PC-3 (cell line): ENCODE measurements at places on chromosomes 7 and 10. TPM values are rescaled to one million over a fixed set of nuclear protein-coding genes. Genes with fewer than 3 reads are reported as not detected.

GRCh38 chr7:80859272-80859970, 59.4 kb downstream of the SEMA3C start:
- DNase-seq: no peak

DNA sequence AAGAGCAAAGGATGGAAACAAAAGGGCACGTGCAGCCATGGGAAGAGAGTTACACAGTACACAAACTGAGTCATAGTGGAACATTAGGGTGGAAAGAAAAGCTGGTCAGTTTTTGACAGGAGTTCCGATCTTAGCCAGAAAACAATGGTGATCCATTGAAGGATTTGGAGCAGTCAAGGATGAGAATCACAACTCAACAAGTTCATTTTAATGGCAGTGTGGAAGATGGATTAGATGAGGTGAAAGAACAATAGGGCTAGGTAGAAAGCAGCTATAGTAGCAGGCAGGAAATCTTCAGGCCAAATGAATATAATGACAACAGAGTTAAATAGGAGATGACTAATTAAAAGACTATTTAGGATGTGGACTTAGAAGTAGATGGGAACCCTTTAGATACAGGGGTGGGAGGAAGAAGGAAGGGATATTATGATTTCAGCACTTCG, 136.3 kb downstream of the DOCK4 start:
- DNase-seq: peak; percentile 58

GRCh38 chr7:126529254-126529653, 723.5 kb downstream of the GRM8 start:
- no peak for DNase-seq

- DNase-seq: peak; percentile 67
Measured at GRCh38 chr10:122561212-122561611, 658 bp downstream of the DMBT1 start.

- peak; percentile 89 for DNase-seq
Measured at GRCh38 chr7:36032361-36032818, 120.7 kb upstream of the EEPD1 start.

GRCh38 chr10:121624836-121625486, 26.7 kb upstream of the FGFR2 start:
- no peak for DNase-seq

DNA sequence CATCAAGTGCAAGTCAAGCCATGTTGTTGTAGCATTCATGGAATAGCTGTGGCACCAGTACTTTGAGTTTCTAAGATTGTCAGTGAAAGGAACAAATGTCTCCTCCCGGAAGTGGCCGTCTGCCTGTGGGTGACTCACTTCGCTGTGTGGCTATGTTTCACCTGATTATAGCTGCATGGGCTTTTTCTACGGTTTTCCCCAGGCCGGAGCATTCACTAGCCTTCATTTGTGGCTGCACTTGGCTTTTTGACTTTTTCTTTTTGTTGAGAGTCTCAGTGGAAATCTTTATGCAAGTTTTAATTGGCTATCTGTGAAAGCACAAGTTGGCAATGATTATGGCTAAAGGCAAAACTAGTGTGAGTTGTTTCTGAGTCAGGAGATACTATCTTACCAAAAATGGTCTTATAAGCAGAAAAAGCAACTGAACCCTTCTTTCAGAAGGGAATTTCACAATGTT, 35.0 kb downstream of the SRI start:
- DNase-seq: peak; percentile 61

DNA sequence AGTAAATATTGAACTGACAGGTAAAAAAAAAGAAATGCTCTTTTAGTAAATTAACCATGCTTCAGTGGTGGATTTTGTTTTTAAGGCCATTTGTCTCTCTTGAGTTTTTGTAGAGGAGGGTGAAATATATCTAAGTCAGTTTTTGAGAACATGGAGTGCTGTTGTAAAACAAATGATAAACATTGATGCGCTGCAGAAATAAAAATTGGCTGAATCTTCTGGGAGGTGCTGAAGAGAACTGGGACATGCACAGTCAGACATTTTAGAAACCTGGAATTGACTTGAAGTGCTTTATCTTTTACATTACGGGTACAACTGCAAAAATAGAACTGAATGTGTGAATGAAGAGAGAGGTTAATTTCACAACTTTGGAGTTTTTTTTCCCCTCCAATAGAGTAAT, 203.0 kb upstream of the HDAC9 start:
- DNase-seq: no peak

GRCh38 chr10:94677691-94678090, 5.8 kb upstream of the CYP2C18 start:
- DNase-seq: peak; percentile 4

- DNase-seq: no peak
Measured at GRCh38 chr10:19847321-19847720, 31.1 kb downstream of the PLXDC2 start.

Gene CDC14C
- total RNA-seq: not detected in 2 replicates

Gene RBP4
- 4.4 and 8.5 TPM in 2 replicates for total RNA-seq

Gene MBLAC1
- total RNA-seq: 2.7 and 4.3 TPM in 2 replicates
